Eye (tissue), 1 donor: ENCODE measurements at places on chromosomes 7 and 10.
A peak's percentile ranks its signal among the peaks of the same experiment; 100 is the strongest.

GRCh38 chr10:88961266-88961665, 8.7 kb upstream of the ACTA2 start:
- no peak for DNase-seq

- DNase-seq: peak; percentile 31
These were observed 146.5 kb downstream of the ARID5B start for GRCh38 chr10:62047960-62048383.

DNA sequence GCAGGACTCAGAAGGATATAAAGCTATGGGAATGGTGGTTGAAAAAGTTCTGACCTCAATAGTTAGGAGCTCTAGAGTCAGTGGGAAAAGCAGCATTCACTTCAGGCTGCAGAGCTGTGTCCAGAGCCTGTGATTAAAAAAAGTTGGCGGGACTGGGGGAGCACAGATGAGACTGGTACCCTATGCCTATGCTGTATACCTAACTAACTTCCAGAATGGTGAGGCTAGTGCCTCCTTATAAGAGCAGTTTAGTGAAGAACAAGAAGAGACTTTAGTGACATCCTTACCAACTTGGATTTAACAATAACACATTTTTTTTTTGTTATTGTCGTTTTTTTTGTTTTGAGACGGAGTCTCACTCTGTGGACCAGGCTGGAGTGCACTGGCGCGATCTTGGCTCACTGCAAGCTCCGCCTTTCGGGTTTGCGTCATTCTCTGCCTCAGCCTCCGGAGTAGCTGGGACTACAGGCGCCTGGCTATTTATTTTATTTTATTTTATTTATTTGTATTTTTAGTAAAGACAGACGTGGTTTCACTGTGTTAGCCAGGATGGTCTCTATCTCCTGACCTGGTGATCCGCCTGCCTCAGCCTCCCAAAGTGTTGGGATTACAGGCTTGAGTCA, 6.6 kb upstream of the ZNF282 start:
- DNase-seq: no peak

DNA sequence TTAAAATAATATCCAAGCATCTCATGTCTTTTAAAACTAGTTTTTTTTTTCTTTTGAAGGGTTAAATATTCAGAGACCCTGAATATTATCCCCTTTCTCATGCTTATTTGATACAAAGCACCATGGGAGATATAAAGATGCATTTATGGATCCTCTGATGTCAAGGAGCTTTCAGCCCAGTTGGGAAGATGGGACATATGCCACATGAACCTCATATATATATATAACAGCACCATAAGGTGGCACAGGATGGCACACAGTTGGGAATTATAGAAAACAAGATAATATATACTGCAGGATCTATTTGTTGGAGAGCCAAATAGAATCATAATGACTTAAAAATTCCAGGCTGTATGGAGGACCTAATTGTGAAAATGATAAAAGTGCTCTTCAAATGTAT, 185.4 kb upstream of the IMMP2L start:
- no peak for DNase-seq

DNA sequence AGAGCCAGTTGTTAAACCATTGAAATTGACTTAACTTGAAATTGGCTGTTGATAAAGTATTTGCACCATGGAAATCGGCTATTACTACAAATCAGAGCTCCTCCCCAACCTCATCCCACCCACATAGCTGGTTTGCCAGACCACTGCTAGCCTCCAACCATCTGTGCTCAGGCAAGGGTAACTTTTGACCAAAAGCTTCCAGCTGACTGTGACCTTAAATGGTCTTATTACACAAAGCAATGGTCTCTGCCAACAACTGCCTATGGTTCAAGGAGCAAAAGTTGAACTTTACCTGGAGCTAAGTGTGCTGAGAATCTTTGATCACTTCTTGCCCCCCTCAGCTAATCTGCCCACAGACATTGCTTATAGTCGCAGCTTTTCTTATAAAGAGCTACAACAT, 48.5 kb upstream of the ADRB1 start:
- no peak for DNase-seq

- DNase-seq: no peak
These were observed 57.9 kb upstream of the FAM133B start for GRCh38 chr7:92648067-92648466.

- DNase-seq: no peak
These were observed 264.2 kb upstream of the PCDH15 start for GRCh38 chr10:55065185-55065584.

GRCh38 chr10:7411671-7412128, 866 bp upstream of the SFMBT2 start:
- peak; percentile 68 for DNase-seq

DNA sequence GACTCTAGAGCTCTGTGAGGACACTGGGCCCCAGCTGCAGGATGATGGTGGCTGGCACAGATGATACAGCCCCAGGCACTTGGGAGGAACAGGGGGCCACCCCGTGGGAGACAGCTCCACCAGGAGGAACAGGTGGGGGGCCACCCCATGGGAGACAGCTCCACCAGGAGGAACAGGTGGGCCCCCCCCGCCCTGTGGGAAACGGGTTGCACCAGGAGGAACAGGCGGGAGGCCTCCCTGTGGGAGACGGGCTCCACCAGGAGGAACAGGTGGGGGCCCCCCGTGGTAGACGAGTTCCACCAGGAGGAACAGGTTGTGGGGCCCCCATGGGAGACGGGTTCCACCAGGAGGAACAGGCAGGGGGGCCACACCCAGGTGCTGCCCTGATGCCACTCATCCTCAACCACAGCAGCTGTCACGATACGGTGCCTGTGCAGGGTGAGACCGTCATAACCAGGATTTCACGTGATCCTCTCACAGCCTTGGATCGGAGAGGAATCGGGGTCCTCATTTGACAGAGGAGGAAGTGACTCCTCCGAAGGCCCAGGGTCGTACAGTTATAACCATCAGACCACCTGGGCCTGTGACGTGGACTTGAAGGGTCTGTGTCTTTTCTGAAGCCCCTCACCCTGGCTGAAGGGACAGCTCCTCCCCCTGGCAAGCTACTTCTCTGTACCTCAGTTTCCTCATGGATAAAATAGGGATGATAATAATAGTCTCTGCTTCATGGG, 49.2 kb upstream of the NANOS1 start:
- no peak for DNase-seq

DNA sequence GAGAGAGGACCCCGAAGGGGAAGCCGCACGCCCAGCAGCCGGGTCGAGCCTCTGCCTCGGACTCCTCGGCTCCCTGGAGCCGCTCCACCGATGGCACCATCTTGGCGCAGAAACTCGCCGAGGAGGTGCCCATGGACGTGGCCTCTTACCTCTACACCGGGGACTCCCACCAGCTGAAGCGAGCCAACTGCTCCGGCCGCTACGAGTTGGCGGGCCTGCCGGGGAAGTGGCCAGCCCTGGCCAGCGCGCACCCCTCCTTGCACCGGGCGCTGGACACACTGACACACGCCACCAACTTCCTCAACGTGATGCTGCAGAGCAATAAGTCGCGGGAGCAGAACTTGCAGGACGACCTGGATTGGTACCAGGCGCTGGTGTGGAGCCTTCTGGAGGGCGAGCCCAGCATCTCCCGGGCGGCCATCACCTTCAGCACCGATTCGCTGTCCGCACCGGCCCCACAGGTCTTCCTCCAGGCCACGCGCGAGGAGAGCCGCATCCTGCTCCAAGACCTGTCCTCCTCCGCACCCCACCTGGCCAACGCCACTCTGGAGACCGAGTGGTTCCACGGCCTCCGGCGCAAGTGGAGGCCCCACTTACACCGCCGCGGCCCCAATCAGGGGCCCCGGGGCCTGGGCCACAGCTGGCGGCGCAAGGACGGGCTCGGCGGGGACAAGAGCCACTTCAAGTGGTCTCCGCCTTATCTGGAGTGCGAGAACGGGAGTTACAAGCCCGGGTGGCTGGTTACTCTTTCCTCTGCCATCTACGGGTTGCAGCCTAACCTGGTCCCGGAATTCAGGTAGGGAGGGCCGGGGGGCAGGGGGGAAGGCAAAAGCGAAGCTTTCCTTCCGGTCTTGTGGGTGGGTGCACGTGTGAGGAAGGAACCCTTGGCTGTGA, 973 bp downstream of the GPR158 start:
- peak; percentile 73 for DNase-seq

- no peak for DNase-seq
These were observed 11.9 kb downstream of the PROSER2 start for GRCh38 chr10:11835061-11835460.

- DNase-seq: peak; percentile 19
These were observed 322.9 kb downstream of the PTEN start for GRCh38 chr10:88186335-88186734.

GRCh38 chr10:118498623-118499022, 96.8 kb downstream of the PRLHR start:
- DNase-seq: no peak

GRCh38 chr10:108911814-108912541, 1011.3 kb downstream of the XPNPEP1 start:
- peak; percentile 92 for DNase-seq

- peak; percentile 35 for DNase-seq
These were observed 109.5 kb upstream of the LAMB4 start for GRCh38 chr7:108239501-108240225.

- DNase-seq: peak; percentile 47
These were observed 50.7 kb upstream of the AMPH start for GRCh38 chr7:38681882-38682281.

DNA sequence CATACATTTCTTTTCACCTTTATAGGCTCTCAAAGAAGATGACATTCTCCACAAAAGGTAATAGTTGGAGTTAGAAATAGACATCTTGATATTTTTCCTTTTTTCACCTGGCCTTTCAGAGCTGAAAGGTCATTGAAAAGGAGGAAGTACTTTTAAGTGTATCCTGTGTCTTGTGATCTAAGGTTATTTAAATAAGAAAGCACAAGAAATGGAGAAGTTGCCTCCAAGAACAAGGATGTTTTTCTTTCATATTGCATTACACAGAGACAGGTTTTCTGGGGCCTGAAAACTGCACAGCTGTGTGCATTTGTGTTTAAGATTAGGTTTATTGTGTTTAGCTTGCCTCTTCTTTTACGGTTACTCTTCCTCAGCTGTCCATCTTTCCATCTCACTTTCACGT, 103.4 kb upstream of the SEMA3D start:
- DNase-seq: no peak

DNA sequence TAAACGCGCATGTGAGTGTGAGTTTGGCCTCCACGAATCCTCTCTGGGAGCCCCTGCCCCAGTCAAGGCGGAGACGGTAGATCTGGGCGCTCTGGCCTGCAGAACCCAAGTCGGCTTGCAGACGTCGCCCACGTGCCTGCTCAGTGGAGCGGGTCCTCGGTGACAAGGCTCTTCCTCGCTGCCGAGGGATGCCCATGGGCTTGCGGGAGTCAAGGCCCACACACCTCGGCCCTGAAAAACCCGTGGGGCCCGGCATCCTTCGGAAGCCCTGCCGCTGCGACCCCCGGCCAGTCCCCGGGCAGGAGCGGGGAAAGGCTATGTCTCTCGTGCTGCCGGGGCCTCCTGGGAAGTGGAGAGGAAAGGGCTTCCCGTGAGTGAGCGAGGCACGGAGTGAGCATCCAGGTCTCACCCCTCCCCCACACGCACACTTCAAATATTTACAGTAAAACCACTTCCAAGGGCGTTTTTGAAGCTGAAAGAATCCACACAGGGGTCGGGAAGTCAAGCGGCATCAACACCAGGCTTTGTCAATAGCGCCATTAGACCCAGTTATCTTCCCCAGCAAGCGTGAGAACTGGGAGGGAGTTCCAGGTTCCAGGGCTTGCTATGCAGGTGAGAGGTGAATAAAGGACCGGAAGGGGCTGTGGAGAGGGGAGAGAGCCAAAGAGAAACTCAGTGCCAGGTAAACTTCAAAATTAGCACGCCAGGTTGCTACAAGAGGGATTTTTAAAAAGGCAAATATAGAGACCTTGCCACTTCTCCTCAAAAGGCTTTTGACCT, 1.1 kb upstream of the MNX1 start:
- DNase-seq: peak; percentile 37

DNA sequence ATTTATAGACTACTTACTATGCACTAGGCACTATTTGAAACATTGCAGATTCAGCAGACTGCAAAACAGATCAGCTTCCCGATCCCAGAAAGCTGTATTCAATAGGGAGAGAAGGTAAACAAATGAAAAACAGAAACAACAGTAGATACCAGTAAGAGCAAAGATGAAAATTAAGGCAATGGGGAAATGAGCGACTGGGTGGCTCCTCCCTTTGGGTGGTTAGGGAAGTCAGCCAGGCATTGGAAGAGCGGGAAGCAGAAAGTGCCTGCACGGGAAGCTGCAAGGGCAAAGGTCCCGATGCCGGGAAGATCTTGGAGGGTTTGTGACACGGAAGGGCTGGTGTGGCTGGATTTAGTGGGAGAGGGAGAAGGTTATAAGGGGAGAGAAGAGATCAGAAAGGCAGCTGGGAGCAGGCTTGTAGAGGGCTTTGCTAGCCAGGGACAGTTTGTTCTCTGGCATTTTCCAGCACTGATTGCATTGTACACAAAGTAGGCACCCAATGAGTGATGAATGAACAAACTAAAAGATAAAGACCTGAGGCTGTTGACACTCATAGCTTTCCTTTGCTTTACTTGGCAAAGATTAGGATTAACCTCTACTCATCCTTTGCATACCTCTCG, 67.8 kb downstream of the NAMPT start:
- DNase-seq: no peak

GRCh38 chr10:2761311-2761710, 306.0 kb upstream of the PFKP start:
- DNase-seq: no peak

GRCh38 chr10:126599949-126600682, 70.4 kb downstream of the C10orf90 start:
- DNase-seq: no peak

- no peak for DNase-seq
These were observed 60.4 kb upstream of the STRIP2 start for GRCh38 chr7:129373651-129374428.

DNA sequence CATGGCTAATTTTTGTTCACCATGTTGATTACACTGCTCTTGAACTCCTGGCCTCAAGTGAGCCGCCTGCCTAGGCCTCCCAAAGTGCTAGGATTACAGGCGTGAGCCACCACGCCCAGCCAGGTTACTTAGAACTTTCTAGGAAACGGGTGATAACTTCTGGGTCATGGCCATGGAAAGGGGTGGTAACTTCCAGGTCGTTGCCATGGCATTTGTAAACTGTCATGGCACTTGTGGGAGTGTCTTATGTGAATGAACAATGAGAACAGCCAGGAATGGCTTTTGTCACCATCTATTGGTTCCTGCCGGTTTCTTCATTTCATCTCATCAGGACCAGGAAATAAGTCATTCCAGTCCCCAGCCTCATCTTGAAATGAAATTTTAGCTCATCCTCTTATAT, 120.9 kb downstream of the SLC16A9 start:
- no peak for DNase-seq

- no peak for DNase-seq
These were observed 2.9 kb upstream of the EFCAB10 start for GRCh38 chr7:105584165-105584564.

DNA sequence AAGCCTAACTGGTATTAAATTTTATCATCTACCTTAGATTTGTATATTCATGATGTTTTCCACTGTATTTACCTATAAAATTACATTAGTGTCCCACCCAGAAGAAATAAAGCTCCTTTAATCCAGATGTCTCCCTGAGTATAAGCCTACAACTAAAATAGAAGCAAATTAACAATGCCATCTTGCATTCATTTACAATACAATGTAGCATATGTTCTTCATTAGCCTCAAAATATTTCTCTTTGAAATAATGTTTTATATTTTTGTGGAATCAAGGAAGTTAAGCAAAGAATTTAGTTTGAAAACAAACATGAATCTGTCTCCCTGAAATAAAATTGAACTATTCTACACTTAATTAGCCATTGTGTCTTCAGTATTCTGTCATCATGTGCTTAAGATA, 112.3 kb downstream of the CACNA2D1 start:
- no peak for DNase-seq
